ENCODE measurements at places on chromosomes 1 and 21.
A peak's percentile ranks its signal among the peaks of the same experiment; 100 is the strongest.

- peak; percentile 20 for DNase-seq
Measured at GRCh38 chr1:180501865-180502360, 464 bp downstream of the ACBD6 start.

DNA sequence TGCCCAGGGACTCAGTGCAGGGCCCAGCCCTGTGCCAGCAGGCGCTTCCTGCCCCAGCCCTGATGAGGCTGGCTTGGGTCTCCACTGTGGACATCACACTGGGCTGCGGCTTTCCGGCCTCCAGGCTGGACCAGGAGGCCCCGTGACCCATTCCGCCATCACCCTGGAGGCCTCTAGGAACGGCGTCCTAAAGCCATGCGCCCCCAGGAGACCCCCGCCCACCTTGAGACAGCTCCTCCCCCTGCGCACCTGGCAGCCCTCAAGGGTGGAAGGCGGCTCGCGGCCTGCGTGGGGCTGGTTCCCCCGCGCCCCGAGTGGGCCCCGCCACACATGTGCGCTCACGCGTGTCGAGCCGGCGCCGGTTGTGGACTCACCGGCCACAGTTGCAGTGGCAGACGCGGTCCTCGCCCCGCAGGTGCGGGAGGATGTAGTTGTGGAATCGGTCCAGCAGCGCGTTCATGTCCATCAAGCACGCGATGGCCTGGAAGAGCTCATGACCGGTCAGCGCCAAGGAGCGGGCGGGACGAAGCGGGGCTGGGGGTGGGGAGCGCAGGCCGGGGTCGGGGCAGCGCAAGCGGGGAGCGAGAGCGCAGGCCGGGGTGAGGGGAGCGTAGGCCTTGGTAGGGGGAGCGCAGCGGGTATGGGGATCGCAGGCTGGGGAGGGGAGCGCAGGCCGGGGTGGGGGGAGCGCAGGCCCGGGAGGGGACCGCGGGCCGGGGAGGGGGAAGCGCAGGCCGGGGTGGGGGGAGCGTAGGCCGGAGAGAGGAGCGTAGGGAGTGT lies 924 bp downstream of the TMEM240 start:
- DNase-seq = no peak

DNA sequence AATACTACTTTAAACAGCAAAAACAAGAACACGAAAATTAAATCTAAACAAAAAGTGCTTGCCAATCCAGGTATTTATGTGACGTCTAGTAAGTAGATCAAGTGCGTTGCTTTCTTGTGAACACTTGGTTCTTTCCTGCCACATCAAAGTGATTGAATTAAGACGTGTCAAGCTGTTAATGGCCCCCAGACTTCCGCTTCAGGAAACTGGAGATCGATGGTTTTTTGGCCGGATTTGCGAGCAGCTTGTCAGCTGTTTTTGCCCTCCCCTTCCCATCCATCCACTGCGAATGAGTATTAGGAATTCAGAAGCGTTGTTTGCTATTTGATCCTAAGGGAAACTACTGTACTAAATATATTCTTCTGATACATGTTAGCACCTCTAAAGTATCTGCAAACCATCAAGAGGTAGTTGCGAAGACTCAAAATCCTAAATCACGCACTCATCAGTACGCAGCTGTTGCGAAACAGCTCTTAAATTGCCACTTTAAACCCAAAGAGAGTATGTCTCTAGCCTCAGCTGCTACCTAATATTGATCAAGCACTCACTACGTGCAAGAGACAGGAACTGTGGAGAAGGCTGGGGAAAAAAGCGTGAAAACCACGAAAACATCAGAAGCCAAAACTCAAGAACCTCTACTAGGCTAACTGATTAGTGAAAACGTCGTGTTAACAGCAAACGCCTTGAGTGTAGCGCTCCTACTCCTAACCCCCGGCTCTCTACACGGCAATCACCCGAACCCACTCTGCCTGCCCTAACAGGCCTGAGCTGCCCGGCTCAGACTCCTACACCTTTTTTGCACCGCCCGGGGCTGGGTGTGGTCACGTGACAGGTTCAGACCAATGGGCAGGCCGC lies 473 bp upstream of the BRDT start:
- DNase-seq = peak; percentile 24

GRCh38 chr1:37290718-37291117 lies 183.7 kb upstream of the ZC3H12A start:
- DNase-seq = no peak

DNA sequence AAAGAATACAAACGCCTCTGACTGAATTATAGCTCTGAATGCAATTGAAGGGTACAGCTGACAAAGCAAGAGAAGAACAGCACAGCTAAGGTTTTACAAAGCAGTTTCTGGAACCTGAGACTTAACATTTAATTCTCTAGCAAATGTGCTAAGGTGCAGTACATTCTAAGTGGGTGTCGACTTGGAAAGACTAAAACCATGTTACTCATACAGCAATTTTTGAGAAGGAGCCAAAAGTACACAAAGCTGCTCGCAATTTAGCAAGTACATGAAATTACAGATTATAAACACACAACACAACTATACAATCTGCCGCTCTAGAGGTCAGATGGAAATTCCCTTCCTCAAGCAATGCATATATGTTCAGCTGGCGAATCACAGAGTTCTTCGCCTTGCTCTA lies 121.9 kb downstream of the TIAM1 start:
- DNase-seq = no peak

GRCh38 chr1:232568331-232568852 lies 61.5 kb downstream of the SIPA1L2 start:
- no peak for DNase-seq

- no peak for DNase-seq
Measured at GRCh38 chr21:16476056-16476825, 746.5 kb downstream of the USP25 start.

DNA sequence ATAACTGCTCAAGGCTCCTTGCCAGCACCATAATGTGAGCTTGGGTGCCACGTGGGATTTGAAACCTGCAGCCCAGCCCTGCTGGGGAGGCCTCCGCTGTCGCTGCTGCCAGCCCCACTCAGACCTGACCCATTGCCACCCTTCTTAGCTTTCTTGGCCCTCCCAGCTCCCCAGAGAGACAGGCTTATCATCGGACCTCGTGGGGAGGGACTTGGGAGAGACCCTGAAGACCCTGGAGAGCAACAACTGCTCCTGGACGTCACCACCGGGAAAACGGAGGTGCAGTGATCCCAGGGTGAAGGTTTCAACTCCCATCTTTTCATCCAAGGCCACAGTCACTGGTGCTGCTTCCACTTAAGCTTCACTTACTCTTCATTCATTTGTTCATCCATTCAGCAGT lies 596.1 kb downstream of the PTPRU start:
- no peak for DNase-seq

GRCh38 chr1:225754940-225755641 lies 22.5 kb upstream of the SRP9 start:
- DNase-seq = no peak

- no peak for DNase-seq
Measured at GRCh38 chr1:2053217-2053616, 3.0 kb downstream of the PRKCZ start.

- DNase-seq = no peak
Measured at GRCh38 chr1:11414926-11415538, 63.9 kb upstream of the DISP3 start.

GRCh38 chr1:5973771-5974170 lies 18.5 kb downstream of the NPHP4 start:
- no peak for DNase-seq

DNA sequence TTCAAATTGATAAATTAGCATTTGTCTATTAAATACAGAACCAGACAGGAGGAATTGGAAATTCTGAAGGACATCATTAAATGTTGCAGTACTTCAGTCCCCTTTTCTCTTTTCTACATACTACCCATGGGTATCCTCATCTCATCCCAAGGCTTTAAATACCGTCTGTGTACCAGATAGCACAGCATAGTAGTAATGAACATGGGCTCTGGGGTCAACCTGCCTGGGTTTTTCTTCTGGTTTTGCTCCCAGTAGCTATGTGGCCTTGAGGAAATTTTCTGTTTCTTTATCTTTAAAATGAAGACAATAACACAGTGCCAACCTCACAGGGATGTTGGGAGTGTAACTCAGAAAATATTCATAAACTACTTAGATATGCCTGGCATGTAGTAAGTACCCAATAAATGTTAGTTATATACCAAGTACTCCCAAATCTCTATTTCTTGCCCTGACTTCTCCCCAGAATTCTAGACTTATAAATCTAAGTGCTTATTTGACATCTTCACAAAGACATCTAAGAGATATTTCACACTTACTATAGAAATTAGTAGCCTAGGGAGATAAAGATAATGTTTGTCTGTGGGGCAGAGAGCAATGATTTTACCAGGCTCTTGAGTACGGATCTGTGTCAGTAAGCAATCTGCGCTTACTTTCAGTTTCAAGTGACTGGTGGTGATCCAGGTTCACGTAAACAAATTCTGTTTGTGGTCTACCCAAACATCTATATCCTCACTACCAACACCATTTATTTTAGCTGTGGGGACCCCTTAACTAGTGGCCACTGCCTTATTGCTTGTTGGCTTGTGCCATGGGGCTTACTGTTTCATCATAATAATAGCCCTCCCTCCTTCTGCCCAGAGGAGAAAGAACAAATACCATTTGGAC lies 37.3 kb downstream of the VANGL2 start:
- no peak for DNase-seq

DNA sequence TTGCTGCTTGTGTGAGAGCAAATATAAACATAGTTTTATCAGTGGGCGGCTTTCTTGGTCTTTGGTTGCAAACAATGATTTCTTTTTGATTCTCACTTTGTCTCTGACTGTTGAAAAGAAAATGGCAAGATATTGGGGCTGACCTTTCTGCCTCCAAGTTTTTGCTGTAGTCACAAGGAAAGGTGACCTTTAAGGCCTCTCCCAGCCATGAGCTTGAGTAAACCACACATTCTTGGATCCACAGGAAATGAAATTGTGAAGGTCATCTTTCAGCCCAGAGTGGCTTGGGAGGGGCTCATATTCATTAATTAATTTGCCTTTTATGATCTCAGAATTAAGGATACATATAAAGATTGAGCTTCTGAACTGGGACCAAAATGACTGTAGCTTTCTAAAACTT lies 241.6 kb downstream of the BACH1 start:
- DNase-seq = no peak

- DNase-seq = no peak
Measured at GRCh38 chr1:156896490-156897033, 3.0 kb downstream of the PEAR1 start.

DNA sequence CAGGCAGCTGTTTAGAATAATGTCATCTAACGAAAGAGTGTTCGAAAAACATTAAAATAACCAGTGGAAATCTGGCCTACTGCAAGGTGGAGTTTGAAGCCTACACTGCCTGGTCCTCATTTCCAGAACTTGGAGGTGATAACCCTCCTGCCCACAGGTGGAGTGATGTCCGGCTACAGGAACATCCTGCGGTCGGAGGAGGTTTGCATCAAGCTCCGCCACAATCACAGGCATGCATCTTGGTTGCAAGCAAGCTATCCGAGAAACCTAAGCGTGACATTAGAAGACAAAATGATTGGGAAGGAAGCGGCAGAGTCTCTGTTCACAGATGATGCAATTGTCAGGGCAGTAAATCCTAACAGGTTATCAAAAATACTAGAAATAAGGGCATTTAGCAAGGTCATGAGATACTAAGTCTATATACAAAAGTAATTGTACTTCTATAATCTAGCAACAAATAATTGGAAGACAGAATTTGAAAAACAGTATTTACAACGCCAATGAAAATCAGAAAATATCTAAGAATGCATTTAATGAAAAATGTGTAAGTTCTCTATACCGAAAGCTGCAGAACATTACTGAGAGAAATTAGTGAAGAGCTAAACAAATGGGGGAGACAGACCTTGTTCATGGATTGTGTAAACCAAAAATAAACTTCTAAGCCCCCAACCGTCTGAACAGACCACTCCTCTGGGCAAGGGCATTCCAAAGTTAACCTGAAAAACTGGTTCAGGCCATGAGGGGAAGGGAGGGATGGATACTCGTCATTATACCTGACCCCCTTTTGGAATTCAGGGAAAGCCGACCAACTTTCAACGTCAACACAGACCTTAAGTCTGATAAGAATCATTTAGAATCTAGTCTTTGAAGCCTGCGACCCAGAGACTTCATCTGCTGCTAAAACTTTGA lies 4.7 kb upstream of the SLC19A1 start:
- DNase-seq = no peak

DNA sequence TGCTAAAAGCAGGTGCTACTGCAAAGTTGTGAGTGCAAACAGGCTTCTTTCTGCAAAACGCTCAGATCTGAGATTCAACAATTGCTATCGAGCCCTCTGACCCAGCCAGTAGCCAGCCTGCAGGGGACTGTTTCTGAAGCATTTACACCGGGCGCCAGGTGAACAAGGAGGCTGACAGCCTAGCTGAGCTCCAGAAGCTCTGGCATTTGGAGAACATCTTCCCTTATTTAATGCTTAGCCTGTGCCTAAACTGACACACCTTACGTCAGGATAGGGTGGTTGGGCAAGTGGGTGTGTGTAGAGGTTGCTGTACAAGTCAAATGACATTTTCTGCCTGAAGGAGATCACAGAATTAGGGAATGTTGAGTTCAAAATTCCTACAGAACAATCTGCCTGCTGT lies 15.8 kb upstream of the PLA2G2C start:
- DNase-seq = no peak

- no peak for DNase-seq
Measured at GRCh38 chr1:55131801-55132200, 83.4 kb downstream of the USP24 start.

- no peak for DNase-seq
Measured at GRCh38 chr1:208614610-208615009, 370.4 kb upstream of the PLXNA2 start.

DNA sequence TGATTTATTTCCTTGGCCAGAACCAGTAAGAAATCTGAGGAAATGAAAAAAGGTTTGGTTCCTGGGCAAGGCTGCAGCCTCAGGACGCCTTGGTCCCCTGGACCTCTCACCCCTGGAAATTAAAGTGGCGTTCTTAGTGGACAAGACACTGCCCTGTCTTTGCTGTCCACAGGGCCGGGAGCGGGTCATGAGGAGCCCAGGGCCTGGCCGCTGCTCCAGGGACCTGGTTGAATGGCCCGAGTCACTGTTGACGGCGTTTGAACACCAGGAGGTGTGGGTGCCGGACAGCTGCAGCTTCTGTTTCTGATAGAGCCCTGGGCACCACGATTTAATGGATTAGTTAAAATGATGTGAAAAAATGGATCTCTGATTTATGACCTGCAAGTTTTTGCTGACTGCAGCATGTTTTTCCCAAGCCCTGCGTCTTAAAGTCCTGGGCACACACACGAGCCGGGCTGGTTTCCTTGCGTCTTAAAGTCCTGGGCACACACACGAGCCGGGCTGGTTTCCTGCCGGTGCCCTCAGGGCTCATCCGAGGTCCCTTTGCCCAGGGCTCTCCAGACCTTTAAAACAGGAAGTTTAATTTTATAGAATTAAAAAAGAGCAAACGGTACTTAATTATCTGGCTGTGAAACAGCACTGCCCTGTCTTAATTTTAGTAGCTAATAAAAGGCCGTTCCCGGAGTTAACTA lies 74.1 kb upstream of the ACTRT2 start:
- no peak for DNase-seq

DNA sequence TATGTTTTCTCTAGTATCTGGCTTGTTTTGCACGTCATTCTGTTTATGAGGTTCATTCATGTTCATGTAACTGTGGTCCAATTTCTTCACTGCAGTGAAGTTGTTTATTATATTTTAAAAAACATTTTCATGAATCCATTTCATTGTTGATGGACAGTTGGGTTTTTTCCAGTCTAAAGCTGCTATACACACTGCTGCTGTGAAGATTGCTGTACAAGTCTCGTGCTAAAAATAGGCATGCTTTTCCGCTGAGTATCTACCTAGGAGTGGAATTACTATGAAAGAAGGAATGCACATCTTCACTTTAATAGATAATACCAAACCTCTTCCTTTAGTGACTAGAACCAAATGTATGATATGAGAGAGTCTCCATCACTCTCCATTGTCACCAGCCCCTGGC lies 49.0 kb upstream of the ETS2 start:
- no peak for DNase-seq

- DNase-seq = no peak
Measured at GRCh38 chr1:18572022-18572880, 58.4 kb upstream of the PAX7 start.

Data from activated gamma-delta T cell treated with anti-CD3 and anti-CD28 coated beads, Interleukin-2, amount 50 U/mL, for 16 hours (primary cell).